ENCODE measurements at places on chromosomes 3 and 15. TPM values are rescaled to one million over a fixed set of nuclear protein-coding genes. Genes with fewer than 3 reads are reported as not detected.

DNA sequence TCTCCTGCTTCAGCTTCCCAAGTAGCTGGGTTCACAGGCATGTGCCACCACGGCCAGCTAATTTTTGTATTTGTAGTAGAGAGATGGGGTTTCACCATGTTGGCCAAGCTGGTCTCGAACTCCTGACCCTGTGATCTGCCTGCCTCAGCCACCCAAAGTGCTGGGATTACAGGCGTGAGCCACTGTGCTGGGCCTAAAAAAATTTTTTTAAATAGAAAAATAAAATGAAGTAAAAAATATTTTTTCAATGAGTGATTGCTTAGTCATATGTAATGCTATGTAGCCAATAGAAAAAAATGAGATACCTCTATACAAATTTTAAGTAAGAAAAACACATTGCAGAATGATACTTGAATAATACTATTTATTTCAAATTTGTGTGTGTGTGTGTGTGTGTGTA, 27.9 kb upstream of the SLC30A4 start:
- no peak for DNase-seq

- DNase-seq = no peak
Observed at GRCh38 chr3:133712017-133712416, 34.2 kb upstream of the TF start.

DNA sequence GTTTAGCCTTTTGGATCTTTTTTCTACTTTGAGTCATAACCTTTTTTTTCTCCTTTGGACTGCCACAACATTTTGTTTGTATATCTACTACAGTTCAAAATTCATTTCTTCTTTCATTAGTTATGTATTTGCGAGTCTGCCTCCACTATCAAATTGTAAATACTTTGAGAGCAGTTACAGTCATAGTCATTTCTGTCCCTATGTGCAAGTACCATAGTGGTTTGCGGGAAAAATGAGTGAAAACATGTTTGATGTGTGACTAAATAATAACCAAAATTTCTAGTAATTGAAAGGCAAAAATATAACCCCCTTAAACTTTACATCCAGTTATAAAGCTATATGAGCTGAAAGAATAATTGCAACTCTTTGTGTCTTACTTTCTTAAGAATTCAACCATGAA, 45.8 kb upstream of the CCDC50 start:
- no peak for DNase-seq

DNA sequence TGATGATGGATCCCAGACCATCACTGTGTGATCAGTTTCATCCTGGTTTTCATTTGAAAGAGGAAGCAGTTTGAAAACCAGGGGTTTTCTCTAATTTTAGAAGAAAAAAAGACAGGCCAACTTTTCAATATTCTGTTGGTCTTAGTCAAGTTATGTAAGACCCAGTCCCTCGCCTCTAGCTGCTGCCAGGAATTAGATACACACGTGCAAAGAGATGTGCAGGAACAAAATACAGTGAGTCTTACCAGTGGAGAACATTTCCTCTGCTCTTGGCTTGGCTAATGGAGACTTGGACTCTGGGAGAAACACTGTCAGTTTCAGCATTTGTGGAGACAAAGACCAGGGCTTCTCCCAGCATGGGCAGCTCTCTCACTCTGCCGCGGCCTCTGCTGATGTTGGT, 214.9 kb upstream of the C2CD4B start:
- DNase-seq = no peak

GRCh38 chr3:161081633-161082032, 23.5 kb downstream of the B3GALNT1 start:
- DNase-seq = no peak

DNA sequence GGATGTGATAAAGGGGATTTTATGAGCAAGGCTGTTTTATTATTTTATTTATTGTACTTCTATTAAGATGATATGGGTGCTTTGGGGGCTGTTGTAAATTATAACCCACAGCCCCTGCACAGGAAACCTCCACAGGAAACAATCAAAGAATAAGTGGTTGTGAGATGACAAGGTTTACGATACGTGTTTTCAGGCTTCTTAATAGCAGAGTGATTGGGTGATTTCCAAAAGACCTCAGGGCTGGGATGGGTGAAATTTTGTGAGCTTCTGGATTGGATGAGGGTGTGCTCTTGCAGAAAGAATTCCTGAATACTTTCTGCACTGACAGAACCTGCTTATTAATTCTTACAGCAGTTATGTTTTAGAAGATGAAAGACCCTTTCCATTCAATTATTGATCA, 21.4 kb downstream of the CHL1 start:
- no peak for DNase-seq

DNA sequence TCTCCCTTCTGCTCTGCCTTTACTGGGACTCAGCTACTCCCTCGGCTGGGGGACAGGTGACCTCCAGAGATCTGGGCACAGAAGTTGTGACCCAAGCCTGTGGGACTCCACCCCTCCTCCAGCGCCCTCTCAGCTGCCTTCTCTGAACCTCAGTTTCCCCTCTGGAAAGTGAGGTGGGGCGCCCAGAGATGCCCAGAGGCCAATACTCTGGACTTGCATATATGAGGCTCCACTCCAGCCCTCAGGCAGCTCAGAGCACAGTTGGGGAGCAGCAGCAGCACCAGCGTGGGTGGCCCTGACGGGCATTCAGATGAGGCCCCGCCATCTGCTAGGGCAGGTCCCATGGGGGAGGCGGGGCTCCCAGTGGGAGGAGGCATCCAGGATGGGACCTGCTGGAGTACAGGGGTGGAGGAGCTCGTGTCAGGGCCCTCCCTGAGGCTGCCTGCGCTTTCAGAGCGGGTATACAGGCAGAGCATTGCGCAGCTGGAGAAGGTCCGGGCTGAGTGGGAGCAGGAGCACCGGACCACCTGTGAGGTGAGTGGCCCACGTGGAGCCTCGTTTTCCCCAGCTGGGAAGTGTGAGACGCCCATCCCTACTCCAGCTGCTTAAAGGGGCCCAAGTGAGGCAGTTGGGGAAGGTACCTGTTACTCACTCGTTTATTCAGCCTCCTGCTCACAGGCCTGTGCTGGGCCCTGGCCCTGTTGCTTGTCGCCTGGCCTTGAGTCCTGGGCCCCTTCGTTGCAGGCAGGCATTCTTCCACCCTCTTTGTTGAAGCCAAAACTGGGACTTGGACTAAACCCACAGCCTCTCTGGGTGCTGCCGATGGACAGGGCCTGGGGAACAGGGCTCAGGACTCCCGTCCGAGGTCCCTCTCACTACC, 35.4 kb downstream of the PSTPIP1 start:
- no peak for DNase-seq

- DNase-seq = no peak
Observed at GRCh38 chr3:28674212-28674611, 325.6 kb upstream of the AZI2 start.

DNA sequence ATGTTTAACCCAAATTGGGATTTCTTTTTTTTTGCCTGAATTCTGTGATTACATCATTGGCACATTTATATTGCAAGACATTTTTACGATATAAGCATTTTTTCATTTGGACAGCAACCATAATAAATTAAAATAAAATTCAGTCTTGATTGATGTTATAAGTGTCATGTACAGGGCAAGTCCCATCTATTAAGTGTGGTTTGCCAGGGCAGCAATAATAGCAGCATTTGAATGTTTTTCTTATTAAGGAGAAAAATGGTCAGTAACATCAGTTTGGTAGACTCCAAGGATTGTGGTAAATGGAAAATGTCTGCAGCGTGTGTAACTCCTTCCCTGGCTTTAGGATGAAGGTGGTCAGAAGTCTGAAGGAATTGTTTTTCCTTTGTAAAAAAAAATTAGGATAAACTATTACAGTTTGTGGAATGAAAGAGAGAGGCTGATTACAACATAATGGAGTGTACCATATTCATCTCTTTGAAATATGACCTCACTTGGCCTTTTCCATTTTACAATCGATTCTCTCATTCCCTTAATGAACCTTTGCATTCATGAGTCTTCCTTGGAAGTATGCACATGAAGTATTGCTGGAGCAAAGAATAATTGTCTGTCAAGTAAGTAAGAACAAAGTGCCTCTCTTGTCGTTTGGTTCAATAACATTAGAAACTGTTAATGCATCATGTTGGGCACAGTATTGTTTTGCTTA, 405.4 kb upstream of the THRB start:
- DNase-seq = no peak

- no peak for DNase-seq
Observed at GRCh38 chr3:128185630-128186447, 32.6 kb downstream of the EEFSEC start.

GRCh38 chr3:162658003-162658402, 1161.4 kb downstream of the OTOL1 start:
- DNase-seq = no peak

- no peak for DNase-seq
Observed at GRCh38 chr15:55360256-55360655, 41.2 kb downstream of the PIGB start.

DNA sequence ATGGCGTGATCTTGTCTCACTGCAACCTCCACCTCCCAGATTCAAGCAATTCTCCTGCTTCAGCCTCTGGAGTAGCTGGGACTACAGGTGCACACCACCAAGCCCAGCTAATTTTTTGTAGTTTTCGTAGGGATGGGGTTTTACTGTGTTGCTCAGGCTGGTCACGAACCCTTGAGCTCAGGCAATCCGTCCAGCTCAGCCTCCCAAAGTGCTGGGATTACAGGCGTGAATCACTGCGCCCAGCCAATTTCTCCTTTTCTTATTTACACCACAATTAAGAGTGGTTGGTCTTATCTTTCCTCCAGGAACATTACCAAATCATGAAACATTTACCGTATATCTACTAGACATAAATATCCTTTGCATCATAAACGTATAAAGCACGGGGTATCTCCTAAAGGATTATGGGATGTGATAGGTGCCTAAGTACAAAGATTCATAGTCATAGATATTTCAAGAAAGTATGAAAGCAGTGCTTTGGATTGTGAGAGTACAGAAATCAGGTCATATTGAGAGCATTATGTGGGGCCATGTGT, 194.5 kb downstream of the RBMS3 start:
- no peak for DNase-seq

DNA sequence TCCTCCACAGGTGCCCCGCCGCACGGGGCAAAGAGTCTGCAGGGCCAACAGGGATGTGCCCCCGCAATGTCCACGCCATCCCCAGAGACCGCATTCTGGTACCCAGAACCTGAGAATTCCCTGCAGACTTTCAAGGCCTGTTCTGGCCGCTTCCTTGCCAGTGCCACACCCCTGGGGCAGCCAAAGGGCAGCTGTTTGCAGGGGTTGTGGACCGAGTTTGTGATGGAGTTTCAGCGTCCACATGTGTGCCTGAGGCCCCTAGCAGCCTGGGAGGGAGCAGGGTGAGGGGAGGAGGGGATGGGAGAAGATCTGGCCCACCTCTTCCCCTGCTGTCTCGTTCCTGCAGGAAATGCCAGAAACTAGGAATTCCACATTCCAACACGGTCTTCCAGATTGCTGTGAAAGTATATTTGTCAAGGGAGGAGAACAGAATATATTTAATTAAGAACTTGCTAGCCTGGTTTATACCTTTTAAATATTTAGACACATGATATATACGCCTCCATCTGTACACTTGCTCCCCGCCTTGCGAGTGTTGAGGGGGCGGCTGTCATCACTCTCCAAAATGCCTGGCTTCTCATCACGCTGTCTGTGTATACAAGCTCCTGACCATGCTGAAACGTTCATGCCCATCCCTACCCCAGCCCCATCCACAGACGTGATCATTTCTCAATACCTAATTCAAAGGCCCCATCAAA, 31.1 kb upstream of the RASA2 start:
- DNase-seq = no peak

- no peak for DNase-seq
Observed at GRCh38 chr15:97189162-97189780, 771.2 kb upstream of the ARRDC4 start.

DNA sequence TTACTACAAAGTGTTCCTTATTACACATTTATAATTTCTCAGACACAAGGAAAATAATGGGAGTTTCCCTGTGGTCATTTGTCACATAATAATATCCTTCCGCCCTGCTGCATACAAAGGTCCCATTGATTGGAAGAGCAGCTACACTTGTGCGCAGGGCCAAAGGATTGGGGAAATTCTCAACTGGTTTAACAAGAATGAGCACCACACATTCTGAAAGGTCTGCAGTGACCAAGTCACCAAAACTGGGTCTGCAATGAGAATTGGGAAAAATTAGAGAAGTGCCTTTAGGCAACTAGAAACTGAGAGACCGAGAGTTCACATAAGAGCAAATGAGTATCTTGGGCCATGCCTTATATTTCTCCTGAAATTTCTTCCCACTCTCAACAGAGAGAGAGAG, 98.2 kb upstream of the NR2F2 start:
- DNase-seq = no peak

DNA sequence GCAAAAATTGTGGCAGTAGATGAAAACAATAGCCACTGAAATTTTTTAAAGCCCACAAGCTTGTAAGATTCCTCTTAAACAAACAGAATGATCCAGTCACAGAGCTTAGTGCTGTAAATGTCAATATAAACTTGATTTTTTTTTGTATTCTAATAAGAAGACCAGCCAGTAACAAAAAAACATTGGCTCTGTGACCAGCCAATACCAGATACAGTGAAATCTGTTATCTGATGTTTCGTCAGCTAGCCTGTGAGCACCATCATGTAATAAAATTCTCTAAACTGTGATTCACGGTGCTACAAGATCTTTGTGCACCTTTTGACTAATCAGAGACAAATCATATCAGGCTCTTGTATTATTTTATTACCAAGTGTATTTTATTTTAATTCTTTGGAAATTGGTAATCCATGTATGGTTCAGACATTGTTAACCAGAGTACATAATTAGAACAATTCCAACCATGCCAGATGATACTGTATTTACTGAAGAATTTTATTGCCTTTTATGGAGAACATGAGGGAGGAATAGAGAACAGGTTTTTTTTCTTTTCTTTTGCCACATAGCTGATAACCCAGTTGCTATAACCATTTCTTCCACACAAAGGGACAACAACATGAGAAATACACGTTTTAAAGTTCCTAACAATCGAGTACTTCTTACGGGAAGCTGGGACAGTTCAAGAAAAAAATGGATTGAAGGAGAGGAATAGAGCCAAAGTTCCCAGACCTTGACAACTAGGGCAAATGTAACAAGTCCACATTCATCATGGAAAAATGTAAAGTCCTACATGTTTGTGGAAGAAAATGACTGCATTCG, 71.9 kb downstream of the FILIP1L start:
- no peak for DNase-seq

DNA sequence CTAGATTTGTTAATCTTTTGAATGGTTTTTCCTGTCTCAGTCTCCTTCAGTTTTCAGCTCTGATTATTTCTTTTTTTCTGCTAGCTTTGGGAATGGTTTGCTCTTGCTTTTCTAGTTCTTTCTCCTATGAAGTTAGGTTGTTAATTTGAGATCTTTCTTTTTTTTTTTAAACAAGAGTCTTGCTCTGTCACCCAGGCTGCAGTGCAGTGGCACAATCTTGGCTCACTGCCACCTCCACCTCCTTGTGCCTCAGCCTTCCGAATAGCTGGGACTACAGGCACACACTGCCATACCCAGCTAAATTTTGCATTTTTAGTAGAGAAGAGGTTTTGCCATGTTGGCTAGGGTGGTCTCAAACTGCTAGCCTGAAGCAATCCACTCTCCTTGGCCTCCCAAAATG, 56.7 kb downstream of the UQCC5 start:
- DNase-seq = no peak

- no peak for DNase-seq
Observed at GRCh38 chr3:127637971-127638370, 9.0 kb downstream of the PODXL2 start.

GRCh38 chr3:167520266-167521005, 46.6 kb upstream of the SERPINI2 start:
- no peak for DNase-seq

- no peak for DNase-seq
Observed at GRCh38 chr15:68581725-68582124, 2.9 kb downstream of the CORO2B start.

The GOLGA8Q gene
- 2.6 TPM for total RNA-seq

The GATA2 gene
- total RNA-seq = not detected

The MEIS2 gene
- total RNA-seq = not detected

The IL17RB gene
- not detected for total RNA-seq

The NR1I2 gene
- total RNA-seq = 0.86 TPM

The DNAH12 gene
- total RNA-seq = 0.65 TPM

The GRM2 gene
- total RNA-seq = 5.0 TPM
